ENCODE measurements at places on chromosomes 5 and 9.

GRCh38 chr9:93807166-93808074 is 147.7 kb downstream of the BARX1 start:
- no peak for DNase-seq

- DNase-seq: no peak
Measured at GRCh38 chr9:78326564-78326963, 29.6 kb downstream of the PSAT1 start.

DNA sequence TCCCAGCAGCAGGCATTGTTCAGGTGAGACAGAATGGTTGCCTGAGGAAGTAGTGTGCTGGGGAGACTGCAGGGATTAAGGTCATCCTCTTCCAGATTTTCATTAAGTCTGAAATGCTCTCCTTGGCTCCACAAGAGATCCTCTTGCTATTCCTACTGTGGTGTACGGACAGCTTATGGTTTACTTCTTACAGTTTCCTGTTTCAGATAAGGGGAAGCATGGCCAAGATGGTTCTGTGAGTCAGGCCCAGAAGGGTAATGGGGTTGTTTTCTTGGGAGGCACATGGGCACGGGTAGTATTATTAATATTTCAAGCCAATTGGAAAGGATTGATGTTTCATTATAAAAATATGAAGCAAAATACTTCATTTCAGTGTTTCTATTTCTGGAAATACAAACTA is 42.9 kb downstream of the GLRX start:
- DNase-seq: no peak

- DNase-seq: no peak
Measured at GRCh38 chr5:87022415-87022814, 245.3 kb upstream of the RASA1 start.

DNA sequence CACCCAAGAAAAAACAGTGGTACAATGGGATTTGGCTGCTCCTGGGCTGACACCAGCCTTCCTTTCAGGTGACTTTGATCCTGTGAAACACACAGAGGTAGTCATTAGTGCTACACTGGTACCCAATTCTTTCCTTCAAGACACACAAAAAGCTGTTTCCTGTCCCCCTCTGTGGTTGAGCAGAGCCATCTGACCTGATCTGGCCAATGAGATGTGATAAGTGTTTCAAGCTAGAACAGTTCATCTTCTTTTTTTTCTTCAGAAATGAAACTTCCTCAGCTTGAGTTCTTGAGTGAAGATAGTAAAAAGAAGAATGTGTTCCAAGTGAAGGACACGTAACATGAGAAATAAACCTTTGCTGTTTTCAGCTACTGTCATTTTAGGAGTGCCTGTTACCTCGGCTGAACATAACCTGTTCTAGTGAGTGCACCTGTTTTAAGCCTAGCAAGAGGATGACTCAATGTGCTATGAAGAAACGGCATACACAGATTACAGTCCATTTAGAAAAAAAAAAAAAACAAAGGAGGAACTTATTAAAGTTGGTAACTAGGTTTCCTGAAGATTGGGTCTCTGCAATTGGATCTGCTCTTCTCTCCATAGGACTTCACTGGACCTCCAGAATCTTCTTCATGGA is 287.8 kb downstream of the GAS1 start:
- no peak for DNase-seq

DNA sequence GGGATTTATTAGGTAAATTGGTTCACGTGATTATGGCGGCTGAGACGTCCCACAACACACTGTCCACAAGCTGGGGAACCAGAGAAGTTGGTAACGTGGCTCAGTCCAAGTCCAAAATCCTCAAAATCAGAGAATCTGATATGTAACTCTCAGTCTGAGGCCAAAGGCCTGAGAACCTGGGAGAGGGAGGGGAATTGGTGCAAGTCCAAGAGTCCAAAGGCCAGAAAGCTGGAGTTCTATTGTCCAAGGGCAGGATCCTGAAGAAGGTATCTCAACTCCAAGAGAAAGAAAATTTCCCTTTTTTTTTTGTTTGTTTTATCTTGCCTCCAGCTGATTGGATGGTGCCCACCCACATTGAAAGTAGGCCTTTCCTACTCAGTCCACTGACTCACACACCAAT is 83.8 kb downstream of the PRDM9 start:
- no peak for DNase-seq

GRCh38 chr9:134987906-134988700 is 70.4 kb upstream of the FCN1 start:
- no peak for DNase-seq

DNA sequence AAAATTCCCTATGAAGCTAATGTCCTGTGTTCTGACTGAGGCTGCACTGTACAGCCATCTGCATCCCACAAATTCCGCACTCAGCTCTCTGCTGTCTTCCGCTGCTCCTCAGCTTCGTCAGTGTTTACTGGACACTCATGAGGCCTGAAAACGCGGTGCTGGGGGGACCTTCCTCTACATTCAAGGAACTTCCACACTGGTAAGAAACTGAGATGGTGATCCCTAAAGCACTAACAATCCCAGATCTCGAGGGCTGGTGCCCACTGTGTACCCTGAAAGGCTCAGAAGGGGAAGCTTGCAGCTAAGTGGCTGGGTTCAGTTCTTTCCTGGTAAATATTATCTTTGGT is 117.9 kb downstream of the NRG2 start:
- no peak for DNase-seq

GRCh38 chr5:77301447-77301883 is 91.0 kb downstream of the PDE8B start:
- no peak for DNase-seq

- no peak for DNase-seq
Measured at GRCh38 chr5:51632793-51633192, 249.5 kb downstream of the ISL1 start.

- DNase-seq: no peak
Measured at GRCh38 chr5:113984928-113985327, 376.9 kb upstream of the KCNN2 start.

- no peak for DNase-seq
Measured at GRCh38 chr5:139908749-139909148, 113.1 kb downstream of the PSD2 start.

DNA sequence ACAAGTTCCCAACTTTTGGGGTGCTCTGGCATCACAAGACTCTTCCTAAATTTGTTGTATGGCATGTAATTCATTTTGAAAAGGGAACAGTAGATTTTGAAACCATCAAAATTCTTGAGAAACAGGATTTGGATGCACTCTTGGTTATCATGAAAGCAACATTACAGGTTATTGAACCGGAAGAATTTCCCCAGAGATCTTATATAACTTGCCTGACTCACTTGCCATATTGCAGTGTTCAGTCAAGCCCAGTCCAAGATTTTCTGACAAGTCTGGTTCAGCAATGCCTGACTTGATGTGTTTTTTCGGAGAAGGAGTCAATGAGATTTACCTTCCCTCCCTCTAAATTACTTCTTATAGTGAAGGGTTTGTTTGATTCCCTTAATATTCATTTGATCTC is 32.0 kb downstream of the SMIM15 start:
- peak; percentile 14 for DNase-seq

GRCh38 chr9:97635026-97635425 is 1.4 kb downstream of the NCBP1 start:
- DNase-seq: no peak

- DNase-seq: no peak
Measured at GRCh38 chr9:81560851-81561732, 128.3 kb downstream of the TLE1 start.

DNA sequence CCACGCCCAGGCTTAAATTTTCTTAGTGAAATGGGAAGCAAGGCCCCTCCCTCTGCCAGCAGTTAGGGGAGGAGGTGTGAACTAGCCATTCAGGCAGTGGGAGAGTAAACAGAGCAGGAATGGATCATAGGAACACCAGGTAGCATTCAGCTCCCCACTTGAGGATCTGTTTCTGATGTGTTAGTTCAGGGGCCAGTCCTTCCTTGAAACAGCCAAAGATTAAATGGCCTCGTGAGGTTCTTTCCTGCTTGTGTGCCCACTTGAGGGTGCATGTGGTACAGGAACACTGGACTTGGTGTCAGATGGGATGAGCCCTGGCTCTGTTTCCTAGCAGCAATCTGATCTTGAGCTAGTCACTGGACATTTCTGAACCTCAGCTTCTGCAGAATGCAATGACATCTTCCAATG is 21.2 kb downstream of the FAXDC2 start:
- no peak for DNase-seq

DNA sequence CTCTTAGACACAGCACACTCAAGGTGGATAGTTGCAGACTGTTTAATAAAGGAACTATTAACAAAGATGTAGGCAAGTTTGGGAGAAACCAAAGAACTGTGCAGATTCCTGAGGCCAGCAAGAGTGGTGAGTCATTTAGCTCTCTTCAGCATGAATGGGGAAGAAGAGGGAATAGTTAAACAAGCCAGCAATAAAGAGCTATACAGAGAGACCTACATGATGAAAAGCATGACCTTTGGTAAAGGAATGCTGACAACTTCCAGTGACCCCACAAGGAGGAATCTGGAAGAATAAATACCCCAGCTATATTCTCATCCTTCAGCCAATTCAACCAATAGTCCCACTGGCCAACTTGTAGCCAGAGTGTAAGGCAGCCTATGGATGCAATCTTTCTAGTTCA is 706.0 kb upstream of the GRAMD2B start:
- DNase-seq: no peak

GRCh38 chr5:67263656-67264408 is 67.2 kb upstream of the CD180 start:
- DNase-seq: no peak

DNA sequence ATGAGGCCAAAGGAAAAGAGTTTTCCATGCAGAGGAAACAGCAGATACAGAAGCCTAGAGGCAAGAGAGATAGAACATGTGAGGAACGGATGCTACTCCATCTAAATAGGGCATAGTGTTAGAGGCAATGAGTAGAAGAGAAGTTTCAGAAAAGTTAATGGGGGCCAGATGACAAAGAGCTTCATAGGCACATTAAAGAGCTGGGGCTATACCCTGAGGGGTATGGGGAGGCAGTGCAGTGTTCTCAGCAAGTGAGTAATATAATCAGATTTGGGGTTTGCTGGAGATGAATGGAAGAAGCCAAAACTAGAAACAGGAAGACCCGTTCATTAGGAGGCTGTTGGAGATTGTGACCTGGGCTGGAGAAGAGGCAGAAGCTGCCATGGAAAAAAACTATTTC is 87.2 kb downstream of the GLIS3 start:
- no peak for DNase-seq

GRCh38 chr9:107780960-107781359 is 291.4 kb upstream of the KLF4 start:
- no peak for DNase-seq

DNA sequence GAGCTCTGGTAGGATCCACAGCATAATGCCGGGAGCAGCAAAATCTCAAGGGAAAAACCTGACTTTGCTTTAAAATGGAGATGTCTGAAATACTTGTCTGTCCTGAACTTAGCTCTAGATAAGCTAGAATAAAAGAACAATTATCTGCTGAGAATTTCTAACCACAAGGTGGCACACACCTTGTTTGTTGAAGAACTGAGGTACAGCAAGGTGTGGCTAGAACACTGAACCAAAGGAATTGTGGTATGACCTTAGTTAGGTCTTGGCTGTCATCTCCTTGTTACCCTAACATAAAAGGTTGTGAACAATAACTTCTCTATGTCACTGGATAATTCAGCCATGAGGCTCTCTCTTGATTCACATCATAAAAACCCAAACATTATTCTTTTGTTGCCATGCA is 72.3 kb upstream of the ANXA1 start:
- no peak for DNase-seq

- DNase-seq: no peak
Measured at GRCh38 chr5:132053483-132053882, 7.0 kb upstream of the IL3 start.

DNA sequence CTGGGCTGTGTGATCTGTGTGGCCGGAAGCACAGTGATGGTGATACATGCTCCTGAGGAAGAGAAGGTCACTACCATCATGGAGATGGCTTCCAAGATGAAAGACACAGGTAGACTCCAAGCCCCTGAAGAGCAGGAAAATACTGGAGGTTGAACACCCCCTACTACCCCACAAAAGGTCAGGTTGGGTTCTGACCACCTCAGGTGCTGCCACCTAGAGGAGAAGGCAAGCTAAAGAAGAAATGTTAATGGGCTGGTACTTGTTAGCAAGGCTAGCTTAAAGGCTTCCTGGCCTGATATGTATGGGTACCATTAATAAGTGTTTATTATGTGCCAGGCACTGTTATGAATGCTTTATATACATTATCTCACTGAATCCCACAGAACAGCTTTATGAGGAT is 11.7 kb downstream of the NIPAL4 start:
- DNase-seq: no peak

DNA sequence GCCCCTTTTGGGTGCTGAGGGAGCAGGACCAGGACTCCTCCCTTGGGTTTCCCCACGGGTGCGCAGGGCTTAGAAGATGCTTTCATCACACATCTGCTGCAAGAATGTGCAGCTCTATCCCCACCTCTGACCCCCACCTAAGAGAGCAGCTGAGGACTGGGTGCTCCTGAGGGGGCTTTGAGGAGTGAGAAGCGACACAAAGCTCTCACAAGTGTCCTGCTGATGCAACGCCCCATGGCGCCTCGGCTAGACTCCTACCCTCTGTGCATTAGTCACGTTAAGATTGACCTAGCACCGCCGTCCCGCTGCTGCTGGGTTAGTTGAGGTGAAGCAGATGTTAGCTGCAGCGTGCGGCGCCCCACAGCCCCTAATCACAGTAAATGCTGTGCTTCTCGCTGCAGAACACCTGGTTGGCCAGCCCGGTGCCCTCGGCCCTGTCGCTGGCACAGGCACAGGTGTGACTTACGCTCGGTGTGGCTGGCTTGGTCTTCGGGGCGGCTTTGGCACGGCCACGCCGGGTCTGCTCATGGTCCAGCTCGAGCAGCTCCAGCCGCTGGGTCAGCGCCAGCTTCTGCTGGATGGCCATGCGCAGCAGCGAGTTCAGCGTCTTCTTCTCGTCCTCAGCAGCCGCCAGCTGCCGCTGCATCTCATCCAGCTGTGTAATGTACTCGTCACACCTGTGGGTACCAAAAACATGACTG is 45.0 kb upstream of the IPPK start:
- DNase-seq: no peak

Data from retinal pigment epithelial cell (primary cell).